Inflammatory macrophage treated with lipopolysaccharide for 1 hour (primary cell): ENCODE measurements at places on chromosomes 12 and 14.

GRCh38 chr14:48140804-48141203 is 465.4 kb upstream of the MDGA2 start:
- DNase-seq = no peak

GRCh38 chr12:11855983-11856374 is 206.5 kb downstream of the ETV6 start:
- DNase-seq = peak; percentile 48

DNA sequence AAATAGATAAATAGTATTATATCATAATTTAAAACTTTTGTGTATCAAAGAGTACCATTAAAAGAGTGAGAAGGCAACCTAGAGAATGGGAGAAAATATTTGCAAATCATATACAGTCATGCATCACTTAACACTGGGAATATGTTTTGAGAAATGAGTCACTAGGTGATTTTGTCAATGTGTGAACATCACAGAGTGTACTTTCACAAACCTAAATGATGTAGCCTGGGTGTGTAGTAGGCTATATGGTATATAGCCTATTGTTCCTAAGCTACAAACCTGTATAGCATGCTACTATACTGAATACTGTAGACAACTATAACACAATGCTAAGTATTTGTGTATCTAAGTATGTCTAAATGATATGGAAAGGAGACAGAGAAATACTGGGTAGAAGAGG is 48.0 kb upstream of the ARID2 start:
- no peak for DNase-seq

DNA sequence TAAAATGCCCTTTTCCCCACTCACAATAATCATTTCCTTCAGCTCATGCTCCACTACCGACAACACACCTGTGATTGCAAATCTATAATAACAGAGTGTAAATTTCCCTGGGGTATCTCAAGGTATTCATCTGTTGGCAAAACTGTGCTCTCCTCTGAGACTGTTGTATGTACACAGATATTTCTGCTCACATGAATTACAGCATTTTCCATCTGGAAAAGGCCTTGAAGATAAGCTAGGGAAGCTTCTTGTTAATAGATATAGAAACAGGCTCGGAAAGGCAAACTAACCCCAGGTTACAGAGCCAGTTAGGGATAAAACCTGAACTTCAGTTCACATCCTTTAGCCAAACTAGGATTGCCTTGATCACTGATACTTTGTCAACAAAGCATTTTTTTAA is 210.4 kb upstream of the KRR1 start:
- DNase-seq = no peak

DNA sequence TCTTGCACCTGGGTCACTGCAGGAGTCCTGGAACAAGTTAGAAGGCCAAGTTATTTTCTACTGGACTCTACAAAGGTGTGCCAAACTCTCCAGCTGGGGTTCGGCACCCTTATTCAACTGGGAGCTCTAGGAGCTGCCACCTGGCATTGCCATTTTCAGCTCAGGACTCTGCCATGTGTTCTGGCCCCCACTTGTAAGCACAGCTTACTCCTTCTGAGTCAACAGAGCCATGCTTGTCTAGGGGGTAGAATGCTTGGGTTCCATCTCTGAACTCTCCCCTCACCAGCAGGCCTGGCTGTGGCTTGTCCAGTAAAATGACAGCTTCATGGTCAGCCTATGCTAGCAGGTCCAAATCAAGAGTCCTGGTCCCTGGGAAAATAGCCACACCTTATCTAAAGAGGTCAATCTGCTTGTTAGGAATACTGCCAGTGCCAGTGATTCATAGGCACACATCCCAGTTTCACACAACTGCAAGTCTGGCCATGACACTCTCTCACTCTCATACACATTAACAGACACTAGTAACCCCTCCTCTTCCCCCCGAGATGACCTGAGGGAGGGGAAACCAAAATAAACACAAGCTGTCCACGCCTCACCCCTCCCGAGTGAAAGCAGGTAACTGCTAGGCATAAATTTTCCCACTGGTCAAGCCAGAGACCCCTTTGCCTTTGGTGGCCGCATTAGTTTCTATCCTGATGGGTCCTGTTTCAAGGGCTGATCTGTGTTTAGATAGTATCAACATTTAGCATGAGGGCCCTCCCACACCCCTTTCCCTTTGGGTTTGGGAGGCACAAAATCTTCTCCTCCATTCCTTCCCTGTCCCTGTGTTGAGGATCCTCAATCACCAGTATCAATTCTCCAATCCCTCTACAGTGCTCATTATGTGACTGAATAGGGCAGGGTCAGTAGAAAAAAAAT is 182.3 kb upstream of the GZMB start:
- no peak for DNase-seq

GRCh38 chr14:65377576-65377975 is 35.0 kb upstream of the FUT8 start:
- peak; percentile 37 for DNase-seq

DNA sequence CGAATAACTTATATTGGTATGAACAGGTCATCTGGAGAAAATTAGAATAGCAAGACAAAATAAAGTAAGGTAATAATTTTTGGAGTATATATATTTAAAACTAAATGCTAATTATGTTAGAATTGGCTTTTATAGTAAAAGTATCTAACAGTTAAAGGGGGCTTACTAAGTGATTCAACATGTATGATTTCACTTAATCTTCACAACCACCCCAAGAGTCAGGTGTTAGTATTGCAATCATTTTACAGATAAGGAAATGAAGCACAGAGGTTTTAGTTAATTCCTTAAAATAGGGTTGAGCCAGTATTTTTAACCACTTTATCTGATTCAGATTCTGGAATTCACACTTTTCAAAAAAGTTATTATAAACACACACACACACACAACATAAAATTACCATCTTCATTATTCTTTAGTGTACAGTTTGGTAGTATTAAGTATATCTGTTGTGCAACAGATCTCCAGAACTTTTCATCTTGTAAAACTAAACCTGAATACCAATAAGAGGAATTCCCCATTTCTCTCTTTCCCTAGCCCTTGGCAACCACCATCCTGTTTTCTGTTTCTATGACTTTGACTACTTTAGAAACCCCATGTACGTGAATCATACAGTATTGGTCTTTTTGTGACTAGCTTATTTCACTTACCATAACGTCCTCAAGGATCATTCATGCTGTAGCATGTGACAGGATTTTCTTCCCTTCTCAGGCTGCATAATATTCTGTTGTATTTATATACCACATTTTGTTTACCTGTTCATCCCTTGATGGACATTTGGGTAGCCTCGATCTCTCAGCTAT is 12.5 kb downstream of the A2M start:
- peak; percentile 24 for DNase-seq

DNA sequence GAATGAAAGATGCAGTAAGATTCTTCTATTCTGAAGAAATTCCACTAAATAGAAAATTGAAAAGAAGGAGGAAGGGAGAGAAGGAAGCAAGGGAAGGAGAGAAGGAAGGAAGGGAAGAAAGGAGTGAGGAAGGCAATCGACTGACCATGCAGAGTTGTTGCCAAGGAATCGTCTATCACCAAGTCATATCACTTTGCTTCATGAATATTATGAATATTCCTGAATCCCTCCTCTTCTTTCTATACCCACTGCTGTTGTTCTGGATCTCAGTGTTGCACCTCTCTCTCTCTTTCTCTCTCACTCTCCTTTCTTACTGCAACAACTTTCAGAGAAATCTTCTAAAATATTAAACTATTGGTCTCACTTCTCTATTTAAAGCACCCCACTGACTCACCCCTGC is 222.4 kb downstream of the IPO8 start:
- no peak for DNase-seq

DNA sequence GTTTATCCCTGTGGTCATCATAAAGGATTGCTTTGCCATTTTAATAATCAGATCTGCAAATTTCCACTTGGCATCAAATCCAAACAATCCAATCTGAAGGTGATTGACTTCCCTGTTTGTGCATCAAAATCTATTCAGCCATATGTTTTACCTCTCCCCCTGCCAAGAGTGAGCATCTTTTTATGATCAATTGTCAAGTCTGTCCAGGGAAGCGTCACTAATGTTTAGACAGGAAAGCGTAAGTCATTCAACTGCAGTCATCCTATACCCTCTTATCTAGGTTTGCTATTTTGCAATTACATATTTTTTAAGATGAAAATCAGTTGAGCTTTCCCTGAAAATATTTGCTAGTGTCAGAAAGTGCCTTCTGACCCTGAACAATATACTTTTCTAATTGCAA is 1224.1 kb upstream of the SEL1L start:
- DNase-seq = no peak

DNA sequence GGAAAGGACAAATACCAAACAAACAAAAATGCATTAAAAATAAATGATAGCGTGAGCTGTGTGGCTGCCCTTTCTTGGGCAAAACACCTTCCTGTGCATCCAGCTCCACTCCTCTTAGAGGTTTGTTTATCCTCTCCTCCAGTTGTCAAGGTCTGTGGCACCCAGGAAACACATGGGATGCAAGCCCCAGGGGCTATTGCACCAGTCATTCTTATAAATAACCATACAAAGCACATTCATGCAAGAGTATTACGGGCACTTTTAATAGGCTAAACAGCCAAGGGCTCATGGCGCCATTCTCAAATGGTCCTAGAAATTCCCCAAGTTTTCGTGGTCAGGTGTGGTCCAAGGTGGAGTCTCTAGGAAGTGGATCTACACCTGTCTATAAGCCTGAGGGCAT is 257.0 kb downstream of the DPF3 start:
- DNase-seq = no peak

- peak; percentile 45 for DNase-seq
Measured at GRCh38 chr12:57519796-57520052, 590 bp downstream of the DDIT3 start.

DNA sequence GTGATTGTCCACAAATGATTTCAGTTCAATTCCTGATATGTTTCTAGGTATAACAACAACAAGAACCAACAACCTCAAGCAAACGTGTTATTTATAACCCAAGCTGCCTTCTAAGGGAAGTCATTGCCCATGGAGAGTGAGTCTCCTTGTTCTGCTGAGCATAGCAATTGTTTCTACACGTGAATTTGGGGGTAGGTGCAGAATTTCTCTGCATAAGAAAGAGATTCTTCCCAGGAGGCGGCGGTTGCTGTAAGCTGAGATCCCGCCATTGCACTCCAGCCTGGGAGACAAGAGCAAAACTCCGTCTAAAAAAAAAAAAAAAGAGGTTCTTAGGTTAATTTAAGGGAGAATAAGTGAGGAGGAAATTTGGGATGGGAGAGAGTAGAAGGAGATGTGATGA is 226.5 kb upstream of the PELI2 start:
- DNase-seq = no peak

DNA sequence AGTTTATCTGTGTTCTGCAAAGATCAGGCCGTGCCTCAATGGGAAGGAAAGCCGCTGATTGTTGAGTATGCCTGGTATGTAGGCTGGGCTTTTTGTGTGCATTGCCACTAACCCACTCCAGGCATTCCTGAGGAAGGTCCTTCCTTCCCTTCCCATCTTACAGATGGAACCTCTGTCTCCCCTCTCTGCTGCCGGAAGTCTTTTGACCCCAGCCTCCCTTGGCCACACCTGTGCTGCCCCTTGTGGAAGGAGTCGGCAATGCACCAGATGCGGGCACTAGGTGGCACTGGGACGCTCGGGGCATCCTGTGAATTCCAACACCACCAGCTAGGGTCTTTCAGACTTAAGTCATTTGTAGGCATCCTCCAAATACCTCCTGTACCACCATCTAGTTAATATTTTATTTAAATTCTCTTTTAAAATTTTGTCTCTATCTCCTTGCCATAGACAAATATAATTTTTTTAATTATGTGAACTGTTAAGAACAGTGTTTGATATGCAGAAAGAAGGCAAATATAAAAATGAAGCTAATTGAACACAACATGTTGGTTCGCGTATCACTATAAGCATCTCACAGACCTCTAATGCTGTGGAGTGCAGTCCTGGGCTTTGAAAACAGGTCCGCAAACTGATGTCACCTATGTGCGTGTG is 99.6 kb downstream of the RIN3 start:
- no peak for DNase-seq

GRCh38 chr12:15011162-15011561 is 38.3 kb downstream of the PDE6H start:
- DNase-seq = no peak

DNA sequence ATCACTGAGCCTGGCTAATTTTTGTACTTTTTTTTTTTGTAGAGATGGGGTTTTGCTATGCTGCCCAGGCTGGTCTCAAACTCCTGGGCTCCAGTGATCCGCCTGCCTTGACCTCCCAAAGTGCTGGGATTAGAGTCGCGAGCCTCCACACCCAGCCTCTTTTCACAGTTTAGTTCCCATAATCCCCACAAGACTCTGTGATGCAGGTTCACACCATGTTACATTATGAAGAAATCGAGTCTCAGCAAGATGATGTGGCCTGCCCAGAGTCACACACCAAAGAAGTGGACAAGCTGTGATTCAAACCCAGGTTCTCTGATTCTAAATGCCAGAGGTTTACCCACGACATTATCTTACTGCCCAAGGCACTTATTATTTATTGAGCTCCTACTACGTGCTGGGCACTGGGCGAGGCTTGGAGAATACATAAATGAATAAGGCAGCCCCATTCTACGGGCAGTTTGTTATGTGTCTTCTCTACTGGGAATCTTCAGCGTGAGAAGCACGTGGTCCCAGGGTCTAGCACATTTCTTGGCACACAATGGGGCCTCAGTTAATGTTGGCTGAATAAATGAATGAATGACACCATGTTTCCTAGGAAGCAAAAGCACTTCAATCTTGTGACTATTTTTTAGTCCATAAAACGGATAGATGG is 23.5 kb upstream of the OASL start:
- no peak for DNase-seq

DNA sequence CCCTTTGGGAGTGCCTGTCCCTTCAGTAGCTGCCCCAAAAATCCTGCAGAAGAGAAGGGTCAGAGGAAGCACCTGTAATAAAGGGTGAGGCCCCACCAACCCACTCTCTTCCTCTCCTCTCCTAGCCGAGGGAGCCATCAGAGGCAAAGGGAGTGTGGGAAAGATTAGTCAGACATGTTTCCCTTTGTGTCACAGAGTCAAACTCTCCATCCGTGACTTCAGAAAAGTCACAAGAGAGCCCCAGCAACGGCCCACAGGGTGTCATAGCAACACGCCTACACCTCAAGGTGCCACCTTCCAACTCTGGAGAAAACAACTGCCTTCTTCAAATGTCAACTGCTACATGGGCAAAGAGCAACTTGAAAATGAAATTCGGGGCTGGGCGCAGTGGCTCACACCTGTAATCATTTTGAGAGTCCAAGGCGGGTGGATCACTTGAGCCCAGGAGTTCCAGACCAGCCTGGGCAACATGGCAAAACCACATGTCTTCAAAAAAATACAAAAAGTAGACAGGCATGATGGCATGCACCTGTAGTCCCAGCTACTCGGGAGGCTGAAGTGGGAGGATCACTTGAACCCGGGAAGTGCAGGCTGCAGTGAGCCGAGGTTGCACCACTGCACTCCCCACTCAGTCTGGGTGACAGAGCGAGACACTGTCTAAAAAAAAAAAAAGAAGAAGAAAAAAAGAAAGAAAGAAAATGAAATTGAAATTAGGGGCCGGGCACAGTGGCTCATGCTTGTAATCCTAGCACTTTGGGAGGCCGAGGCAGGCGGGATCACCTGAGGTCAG is 17.7 kb upstream of the CD27 start:
- DNase-seq = peak; percentile 91

GRCh38 chr12:119182701-119183493 is 4.2 kb downstream of the HSPB8 start:
- DNase-seq = no peak
